Activated CD4-positive, alpha-beta memory T cell treated with anti-CD3 and anti-CD28 coated beads for 36 hours (primary cell): ENCODE measurements at places on chromosomes 12 and 14. TPM values are rescaled to one million over a fixed set of nuclear protein-coding genes. Genes with fewer than 3 reads are reported as not detected.
A peak's percentile ranks its signal among the peaks of the same experiment; 100 is the strongest.

DNA sequence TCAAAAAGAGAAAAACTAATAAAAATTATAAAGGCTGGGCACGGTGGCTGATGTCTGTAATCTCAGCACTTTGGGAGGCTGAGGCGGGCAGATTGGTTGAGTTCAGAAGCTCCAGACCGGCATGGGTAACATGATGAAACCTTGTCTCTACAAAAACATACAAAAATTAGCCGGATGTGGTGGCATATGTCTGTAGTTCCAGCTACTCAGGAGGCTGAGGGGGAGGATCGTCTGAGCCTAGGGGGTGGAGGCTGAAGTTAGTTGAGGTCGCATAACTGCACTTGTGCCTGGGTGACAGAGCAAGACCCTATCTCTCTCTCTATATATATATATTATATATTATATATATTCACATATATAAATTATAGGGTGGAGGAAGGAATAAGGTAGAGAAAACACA is 32.5 kb upstream of the ANO2 start:
- no peak for DNase-seq

DNA sequence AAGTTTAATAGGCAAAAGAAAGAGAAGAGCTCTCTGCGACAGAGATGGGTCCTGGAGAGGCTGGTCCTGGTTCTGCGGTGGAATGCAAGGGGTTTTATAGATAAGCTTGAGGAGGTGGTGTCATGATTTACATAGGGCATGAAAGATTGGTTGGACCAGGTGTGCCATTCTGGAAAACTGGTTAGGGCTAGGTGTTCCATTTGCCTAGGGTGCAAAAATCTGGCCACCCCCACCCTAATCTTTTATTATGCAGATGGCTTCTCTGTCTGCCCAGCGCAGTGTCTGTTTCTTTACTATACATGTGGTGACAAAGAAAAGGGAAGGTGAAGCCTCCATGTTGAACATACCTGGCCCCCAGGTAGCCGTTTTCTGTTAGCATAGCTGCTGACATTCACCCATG is 65.4 kb downstream of the ERC1 start:
- DNase-seq: no peak

- DNase-seq: no peak
Observed at GRCh38 chr14:30532264-30532663, 26.7 kb upstream of the G2E3 start.

GRCh38 chr12:109418848-109419480 is 58.1 kb downstream of the KCTD10 start:
- DNase-seq: no peak

GRCh38 chr12:31019976-31020375 is 53.7 kb upstream of the DDX11 start:
- peak; percentile 2 for DNase-seq

DNA sequence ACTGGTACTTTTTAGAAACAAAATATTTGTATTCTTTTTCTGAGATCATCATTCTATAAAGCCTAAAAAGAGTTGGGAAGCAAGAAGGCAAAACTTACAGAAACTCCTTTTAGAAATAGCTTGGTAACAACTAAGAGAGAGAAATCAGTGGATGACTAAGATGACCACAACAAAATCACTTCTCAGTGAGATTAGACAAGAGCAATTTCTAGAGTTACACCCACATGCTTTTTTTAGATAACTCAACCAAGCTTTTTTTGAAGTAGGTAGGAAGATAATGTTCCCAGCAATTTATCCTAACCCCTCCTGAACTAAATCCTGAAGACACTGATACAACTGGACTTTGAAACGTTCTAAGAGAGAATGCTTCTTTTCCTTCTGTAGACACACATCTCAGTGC is 576.4 kb downstream of the SLC6A15 start:
- no peak for DNase-seq

- DNase-seq: no peak
Observed at GRCh38 chr12:1179128-1179527, 188.1 kb downstream of the ERC1 start.

DNA sequence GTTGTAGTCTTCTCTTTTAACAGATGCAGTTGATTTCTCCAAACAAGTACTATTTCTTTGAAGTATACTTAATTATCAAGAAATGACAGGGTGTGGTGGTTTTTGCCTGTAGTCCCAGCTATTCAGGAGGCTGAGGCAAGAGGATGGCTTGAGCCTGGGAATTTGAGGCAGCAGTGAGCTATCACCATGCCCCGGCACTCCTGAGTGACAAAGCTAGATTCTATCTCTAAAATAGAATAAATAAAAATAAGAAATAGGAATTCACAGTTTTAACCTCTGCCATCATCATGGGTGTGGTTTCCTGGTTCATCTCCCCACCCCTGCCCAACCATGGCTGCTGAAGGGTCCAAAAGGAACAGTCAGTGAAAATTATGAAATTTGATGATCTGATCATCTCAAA is 290.2 kb upstream of the FLRT2 start:
- DNase-seq: no peak

DNA sequence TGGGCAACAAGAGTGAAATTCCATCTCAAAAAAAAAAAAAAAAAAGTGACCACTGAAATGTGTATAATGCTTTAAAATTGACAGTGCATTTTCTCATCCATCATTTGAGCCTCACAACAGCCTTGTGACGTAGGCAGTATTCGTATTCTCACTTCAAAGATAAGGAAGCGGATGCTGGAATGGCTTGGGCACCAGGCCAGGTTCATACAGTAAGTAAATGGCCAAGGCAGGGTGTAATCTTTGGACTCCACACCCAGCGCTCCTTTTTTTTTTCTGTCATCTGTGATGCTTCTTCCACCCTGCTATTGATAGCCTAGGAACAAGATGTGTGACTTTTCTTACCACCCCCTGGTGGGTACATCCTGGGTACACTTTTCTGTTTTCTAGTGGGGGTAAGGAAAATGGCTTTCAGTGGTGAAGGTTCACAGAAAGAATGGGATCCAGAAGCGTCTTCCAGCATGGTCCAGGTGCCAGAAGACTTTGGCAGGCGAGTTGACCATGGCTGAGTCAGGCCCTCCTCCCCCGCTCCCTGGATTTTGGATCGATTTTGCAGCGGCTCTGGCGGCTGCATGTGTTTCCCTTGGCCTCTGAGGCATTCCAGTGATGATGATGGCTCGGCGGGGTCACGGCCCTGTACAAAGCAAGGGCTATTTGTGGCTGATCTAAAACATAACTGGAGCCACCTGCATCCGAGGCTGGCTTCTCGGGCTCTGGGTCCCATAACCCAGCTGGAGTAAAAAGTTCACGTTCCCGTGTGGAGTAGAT is 110.6 kb downstream of the CACNA1C start:
- no peak for DNase-seq

DNA sequence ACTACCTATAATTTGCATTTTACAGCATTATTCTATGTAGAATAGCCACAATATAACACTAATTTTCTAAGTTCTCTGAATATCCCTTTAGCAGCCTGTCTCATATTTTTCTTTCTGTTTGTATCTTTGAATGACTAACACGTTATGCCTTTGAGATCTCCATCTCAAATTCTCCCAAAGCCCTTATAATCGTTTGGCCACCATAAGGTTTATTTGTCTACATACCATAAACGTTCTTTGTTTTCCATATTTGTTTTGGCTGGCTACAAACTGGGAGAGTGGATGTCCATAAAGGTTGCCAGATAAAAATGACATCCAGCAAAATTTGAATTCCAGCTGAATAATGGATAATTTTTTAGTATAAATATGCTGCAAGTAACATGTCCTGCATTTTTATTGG is 203.7 kb downstream of the STXBP6 start:
- DNase-seq: no peak

- DNase-seq: no peak
Observed at GRCh38 chr12:70849265-70849960, 71.1 kb downstream of the PTPRR start.

GRCh38 chr14:86766469-86766868 is 1226.5 kb downstream of the GALC start:
- no peak for DNase-seq

DNA sequence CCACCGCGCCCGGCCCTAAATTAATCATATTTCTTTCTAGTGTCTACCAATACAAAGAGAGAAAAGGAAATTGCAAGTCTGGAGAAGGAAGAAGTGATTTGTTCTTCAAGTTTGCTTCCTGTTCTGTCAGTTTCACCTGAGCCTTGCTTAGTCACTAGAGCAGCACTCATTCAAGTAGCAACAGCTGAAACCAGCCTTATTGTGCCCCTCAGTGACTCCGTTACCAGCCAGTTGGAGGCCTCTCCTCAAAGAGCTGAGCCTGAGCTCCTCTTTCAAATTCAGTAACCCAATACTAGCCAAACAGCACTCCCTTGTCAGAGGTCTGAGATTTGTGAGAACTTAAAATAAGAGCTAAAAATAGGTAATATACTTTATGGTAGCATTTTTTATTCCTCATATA is 17.4 kb downstream of the PAWR start:
- no peak for DNase-seq

The PA2G4 gene
- 399 TPM for total RNA-seq

The ASB2 gene
- total RNA-seq: 44.6 TPM

The COX6A1 gene
- total RNA-seq: 474 TPM

The GAS2L3 gene
- 3.4 TPM for total RNA-seq

The BIN2 gene
- total RNA-seq: 59.1 TPM

The GPD1 gene
- 0.10 TPM for total RNA-seq

The PKP2 gene
- total RNA-seq: 0.21 TPM

The MYH7 gene
- total RNA-seq: not detected
